ENCODE measurements at places on chromosomes 7 and 10.

DNA sequence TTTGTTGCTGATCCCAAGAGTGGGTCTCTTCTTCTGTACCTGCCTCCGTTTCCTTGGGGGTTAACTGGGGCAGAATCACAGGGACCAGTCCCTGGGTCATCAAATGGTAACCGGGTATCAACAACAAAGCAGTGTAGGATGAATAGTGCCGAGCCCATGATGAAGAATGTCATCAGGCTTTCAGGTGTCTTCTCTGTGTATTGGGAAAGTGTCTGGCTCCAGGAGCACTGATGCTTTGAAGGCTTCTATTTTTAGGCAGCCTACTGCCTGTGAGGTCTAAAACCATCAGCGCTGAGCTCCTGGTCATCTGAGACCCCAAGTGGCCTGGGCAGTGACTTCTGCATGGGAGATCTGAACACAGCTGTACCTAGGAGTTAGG is 48.2 kb upstream of the SHH start:
- no peak for DNase-seq

DNA sequence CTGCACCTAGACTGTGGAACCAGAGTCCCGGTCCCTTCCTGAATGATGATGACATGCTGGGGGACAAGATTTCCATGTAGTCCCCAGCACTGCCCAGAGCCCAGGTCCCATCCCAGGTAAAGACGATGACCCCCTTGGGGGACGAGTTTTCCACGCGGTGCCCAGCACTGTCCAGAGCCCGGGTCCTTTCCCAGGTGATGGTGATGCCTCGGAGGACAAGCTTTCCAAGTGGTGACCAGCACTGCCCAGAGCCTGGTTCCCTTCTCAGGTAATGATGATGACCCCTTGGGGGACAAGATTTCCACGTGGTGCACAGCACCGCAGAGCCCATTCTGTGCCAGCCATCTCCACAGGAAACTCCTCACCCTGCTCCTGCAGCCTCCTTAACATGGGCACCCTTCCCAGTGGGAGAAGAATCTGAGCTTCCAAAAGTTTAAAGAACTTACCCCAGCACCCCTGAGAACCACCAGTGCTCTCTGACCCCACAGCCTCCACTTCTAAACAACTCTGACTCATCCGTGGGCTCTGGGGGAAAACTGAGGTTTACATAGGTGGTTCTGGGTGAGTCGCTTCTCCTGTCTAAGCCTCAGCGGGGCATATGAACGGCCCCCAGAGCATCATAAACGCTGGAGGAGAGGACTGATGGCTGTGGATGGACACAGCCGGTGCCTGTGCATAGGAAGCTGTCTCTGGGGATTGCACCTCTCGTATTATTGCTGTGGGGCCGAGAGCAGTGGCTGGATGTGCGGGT is 233.2 kb downstream of the TCERG1L start:
- no peak for DNase-seq

DNA sequence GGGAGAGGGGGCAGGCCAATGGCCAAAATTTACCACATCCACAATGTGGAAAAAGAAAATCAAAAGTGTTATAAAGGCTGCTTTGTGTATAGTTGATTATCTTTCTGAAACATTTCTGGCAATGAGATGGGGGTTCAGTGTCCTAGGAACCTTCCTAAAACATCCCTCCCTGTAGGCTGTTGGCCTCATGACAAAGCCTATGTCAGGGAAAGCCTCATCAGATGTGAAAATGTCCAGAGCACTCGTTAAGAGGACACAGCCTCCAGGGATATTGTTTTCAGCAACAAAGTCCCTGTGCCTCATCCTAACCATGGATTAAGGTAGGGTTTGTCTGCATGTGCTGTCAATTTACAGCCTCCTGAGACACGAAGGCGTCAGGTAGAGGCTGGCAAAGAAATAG is 17.0 kb downstream of the SUN3 start:
- no peak for DNase-seq

DNA sequence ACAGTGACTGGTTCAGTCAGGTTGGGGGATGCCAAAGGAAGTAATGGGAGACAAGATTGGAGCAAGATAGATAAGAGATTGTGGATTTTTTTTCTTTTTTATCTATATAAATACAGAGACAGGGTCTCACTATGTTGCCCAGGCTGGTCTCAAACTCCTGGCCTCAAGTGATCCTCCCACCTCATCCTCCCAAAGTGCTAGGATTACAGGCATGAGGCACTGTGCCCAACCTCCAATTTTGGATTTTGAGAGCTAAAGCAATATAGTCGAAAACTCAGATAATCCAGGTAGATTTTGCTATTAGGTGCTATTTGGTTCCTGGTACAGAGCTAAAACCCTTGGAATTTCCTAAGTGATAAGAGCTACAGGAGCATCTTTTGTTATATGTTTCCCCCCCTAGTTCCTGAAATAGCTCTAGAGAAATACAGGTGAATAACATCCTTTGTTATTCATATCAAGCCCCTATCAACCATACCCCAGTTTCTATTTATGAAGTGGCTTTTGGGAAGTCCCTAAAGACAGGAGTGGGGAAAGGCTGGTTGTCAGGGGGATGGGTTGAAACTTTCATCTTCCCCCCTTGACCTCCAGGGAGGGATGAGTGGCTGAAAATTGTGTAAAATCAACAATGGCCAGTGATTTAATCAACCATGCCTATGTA is 151.2 kb downstream of the CFTR start:
- no peak for DNase-seq

DNA sequence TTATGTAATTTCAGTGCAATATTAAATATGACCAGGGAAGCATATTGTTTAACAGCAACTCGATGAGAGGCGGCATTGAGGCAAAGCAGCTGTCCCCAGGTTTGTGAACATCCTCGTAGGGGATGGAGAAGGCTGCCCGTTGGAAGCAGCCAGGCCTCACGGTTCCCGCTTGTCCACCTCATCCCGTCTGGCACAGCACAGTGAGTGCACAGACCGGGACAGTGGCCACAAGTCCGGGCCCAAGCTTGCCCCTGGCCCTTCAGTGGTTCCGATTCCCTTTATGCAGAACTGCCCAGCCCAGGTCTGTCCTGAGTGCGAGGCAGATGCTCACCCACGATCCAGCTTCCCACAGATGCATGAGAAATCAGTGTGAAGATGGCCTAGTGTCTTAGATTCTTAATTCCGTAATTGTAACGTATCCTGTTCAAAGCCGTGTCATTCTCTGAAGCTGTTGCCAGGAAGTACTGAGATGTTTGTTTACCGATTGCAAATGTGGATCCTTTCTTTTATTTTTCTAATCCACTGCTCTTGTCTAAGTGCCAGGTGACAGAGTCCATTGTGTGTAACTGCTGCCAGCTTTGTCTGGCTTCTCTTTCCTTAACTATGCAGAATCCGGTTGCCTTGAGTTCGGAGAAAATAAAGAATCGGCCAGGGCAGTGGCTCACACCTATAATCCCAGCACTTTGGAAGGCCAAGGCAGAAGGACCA is 35.5 kb downstream of the PFKP start:
- no peak for DNase-seq

DNA sequence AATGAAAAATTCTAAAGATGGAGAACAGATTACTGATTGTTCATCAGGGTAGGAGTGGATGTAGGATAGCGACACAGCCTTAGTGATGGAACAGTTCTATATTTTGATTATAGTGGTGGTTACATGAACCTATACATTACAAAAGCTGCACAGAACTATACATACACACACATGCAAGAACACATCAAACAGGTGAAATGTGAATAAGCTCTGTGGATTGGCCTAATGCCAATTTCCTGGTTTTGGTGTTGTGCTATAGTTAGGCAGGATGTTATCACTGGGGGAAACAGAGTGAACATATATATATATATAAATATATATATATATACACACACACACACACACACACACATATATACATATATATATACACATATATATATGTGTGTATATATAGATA is 76.4 kb upstream of the PIK3CG start:
- no peak for DNase-seq

DNA sequence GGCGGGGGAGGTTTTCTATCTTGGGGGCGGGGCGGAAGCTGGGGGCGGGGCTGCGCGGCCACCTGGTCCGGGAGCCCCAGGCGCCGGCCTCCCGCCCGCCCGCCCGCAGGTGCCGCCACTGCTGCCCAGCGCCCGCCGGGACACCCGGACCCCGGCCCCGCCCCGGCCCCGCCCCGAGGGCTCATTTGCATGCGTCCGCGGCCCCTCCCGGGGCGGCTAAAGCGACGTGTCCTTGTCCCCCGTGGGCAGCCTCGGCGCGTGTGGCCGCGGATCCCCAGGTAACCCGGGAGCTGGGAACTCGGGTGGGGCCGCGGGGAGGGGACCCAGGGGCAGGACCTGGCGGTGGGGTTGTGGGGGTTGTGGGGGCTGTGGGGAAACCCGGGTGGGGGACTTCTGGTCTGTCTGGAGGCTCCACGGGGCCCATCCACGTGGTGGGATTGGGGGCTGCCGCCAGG is at the start of gene BHLHA15:
Gene BHLHA15 (plus strand): TSS at position 219 of the 455 bp plus-strand sequence. CDS start 871 bp downstream, outside the sequence.
- DNase-seq: peak; percentile 57

DNA sequence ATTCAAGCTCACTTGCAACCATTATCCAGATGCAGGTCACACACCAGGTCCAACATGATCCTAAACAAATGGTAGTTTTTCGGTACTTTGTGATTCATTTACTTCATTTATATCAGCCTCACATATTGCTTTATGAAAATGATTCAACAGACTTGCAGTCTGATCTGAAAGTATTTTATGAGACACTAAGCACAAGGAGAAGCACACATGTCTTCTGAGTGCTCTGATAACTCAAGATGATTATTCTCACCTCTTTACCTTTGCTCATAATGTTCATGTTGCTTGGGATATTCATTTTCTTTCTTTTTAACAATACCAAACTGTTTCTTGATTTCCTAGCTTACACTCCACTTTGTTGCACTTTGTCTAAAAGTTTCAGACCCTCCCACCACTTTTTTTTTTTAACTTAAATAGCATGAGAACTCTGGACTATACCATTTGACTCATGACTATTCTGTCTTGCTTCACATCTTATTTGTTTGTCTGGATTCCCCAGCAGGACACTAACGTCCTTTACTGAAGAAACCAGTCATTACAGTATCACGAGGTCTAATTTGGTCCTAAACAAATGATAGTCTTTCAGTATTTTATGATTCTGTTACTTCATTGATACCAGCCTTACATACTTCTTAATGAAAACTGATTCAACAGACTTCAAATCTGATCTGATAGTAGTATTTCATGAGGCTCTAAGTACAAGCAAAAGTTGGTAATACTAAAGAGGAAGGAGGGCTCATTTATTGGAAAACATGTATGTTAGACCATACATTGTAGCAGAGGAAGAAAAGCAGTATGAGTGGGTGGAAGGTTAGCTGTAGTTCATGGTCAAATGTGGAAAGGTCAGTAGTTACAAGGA is 171.8 kb upstream of the AHR start:
- DNase-seq: no peak

DNA sequence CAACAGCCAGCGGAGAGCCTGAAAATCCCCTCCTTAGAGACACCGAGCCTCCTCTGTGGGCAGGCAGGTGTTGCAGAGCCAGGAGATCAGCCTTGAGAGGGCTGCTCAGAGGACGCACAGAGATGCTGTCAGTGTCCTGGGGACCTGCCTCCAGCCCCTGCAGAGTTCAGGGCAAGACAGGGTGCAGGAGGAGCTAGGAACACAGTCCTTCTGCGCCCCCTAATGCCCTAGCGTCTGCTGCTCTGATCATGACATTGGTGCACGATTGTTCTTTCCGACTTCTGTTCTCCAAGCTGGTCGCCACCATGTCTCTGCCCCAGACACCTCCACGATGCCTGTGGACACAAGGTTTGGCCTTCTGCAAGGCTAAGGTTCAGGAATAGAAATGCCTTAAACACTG is 613.7 kb upstream of the MKI67 start:
- no peak for DNase-seq

All from stimulated activated CD4-positive, alpha-beta T cell treated with anti-CD3 and anti-CD28 coated beads, Interleukin-15, amount 100 ng/mL, for 24 hours (primary cell).